Right lung (tissue), 10 donors: ENCODE measurements at places on chromosomes 4 and X. TPM values are rescaled to one million over a fixed set of nuclear protein-coding genes. Genes with fewer than 3 reads are reported as not detected.

Gene HMGN5
- polyA plus RNA-seq = 43.5 TPM

DNA sequence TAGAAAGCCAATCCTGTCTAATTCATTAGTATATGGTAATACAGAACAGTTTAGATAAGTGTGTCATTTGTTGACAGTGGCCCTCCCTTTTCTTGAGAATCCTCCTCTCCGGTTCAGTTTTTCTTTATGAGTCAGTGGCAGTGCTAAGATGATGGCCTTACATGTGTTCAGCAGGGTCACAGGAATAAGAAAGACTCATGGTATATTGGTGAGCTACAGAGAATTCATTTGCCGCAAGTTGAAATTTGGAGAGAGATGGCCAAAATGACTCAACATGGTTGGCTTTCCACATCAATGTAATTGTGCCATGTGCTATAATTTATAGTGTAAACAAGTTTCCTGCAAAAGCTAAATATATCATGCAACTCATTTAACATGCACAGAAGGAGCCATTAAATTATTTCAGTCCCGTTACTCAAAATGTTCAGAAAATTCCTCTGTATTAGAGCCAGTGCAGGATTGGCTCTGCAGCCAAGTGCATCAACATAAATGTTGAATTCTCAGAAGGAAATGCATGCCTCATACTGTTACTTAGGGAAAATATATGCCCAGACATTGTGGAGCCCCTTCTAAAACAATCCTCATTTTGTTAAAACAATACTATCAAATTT, 374.3 kb downstream of the AFF2 start:
- no peak for DNase-seq

Gene C4orf36
- polyA plus RNA-seq = 10.3 TPM

- DNase-seq = no peak
Measured at GRCh38 chr4:62571494-62571893, 1371.4 kb downstream of the ADGRL3 start.

DNA sequence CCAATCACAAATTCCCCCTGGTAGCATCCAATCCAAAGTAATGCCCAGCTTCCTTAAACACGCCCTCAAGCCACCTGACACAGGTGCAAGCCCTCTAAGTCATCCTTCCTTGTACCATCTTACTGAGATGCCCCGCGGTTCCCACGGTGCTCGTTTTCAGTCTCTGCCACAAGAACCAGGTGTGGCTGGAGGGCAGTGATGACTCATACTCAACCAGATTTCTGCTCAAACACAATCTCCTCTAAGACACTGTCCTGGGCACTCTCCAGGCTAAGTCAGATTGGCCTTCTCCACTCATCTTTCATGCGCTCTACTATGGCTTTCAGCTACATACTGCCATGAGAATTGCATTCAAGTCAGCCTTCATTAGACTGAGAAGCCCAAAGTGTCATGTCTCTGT, 3.5 kb downstream of the SH3KBP1 start:
- no peak for DNase-seq

Gene NXF3
- 0.59 TPM for polyA plus RNA-seq

DNA sequence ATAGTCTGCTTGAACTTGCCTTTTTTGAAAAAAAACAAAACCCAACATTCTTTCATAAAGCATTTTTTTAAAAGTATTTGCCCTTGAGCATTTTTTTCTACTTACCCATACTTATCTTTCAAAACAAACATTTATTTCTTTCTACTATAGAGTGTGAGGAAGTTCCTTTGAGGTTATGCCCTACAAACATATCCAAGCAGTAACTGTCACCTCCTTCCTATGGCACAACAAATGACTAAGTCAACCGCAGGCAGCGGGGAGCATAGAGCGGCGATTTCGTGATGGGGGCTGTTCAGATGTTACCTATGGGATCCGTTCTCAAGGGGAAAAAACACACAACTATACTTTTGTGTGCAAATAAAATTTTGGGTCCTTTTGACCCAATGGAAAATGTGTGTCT, 19.4 kb downstream of the SPRY1 start:
- no peak for DNase-seq

DNA sequence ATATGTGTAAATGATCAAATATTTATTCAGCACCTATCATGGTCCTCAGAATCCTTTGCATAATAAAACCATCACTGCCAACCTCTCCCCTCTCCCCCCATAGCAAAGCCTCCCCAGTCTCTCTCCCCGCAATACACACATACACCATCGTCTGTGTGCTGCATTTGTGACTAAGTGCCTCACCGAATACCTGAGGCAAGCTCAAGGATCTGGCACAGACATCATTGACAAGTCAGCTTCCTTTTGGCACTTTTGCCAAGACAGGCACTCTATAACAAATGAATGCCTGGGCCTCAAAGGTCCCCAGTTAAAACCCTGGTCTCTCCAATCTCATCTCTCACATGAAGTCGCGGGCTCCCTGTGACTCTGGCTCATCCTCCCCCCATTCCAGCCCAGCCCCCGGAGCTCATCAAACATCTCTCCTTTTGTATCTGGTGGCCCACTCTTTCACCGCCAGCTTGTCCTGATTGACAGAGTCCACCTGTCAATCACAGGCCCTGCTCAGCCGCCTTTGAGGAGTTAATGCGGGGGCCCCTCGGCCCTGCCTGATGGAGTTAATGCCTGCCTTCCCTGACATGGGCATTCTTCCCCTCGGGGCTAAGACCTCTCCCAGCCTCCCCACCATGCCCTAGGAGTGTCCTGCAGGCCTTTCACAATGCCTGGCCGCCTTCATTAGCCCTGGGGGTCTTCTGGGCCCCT, 135.8 kb upstream of the ATP6AP2 start:
- DNase-seq = no peak

Gene MAGEB10
- 0.05 TPM for polyA plus RNA-seq

DNA sequence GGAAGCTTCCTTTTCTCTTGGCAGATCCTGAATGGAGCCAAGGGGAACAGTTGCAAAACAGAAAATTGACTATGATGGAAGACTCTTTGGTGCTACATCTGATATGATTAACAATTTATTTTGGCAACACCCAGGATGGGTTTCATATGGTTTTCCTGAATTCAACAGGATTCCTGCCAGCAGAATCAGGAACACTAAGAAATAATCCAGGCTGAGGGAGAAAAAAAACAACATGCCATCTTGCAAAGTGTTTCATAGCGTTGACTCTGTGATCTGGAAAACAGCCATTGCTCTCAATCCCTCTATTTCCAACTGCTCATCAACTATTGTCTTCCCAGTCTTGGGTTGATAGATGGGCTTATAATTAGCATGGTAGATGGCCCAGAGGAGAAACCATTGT, 303.8 kb upstream of the KLF3 start:
- no peak for DNase-seq

Gene SORBS2
- 14.8 TPM for polyA plus RNA-seq

DNA sequence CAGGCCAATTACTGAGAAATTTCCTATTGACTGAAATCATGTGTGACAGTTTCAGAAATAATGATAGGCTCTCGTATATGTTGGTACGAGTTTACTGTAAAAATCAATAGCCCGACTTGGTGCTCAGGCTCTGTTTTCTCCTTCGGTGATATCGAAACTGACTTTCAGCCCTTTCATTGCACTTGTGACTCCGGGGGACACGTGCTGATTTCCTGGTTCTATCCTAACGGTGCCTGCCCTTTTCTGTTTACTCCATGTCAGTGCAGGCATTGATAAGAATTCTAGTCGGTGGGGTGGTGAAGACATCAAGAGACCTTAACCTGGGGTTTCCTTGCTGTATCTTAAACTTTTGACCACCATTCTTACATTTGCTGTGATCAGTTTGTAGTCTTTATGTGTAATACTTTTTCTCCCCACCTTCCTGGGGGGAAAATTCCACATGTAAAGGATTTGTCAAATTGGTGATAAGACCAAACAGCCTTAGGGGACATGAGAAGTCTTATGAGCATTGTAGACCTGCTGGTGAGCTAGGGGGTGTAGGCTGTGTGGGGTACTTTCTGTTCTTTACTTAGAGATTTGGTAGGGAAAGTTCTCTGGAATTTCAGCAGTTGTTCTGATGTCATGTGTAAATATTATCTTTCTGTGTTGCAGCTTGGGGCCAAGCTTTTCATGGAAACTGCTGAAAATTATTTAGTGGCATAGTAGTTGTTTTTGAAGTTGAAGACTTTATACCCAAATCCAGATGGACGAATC, 52.7 kb downstream of the TMEM131L start:
- no peak for DNase-seq

DNA sequence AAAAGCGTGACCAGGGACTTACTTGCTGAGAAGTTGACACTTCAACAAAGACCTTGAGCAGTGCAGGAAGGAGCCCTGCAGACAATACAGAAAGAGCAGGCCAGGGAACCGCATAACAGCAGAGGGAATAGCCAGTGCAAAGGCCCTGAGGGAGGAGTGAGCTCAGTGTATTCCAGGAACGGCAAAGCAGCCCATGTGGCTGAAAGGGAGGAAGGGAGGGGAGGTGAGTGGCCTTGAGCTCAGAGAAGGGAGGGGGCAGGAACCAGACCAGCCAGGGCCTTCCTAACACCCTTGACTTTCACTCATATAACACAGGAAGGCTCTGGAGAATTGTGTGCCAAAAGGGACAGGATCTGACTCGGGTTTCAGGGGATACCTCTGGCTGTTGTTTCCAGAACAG, 112.2 kb downstream of the BCOR start:
- no peak for DNase-seq

GRCh38 chrX:33129607-33130006, 81.7 kb downstream of the DMD start:
- DNase-seq = no peak

Gene LRCH2
- 20.1 TPM for polyA plus RNA-seq

Gene NWD2
- 0.01 TPM for polyA plus RNA-seq

- DNase-seq = no peak
Measured at GRCh38 chr4:98516441-98517217, 141.8 kb downstream of the TSPAN5 start.

- DNase-seq = no peak
Measured at GRCh38 chr4:58093352-58093751, 983.2 kb upstream of the IGFBP7 start.

- no peak for DNase-seq
Measured at GRCh38 chr4:185204238-185204910, 574 bp upstream of the CFAP97 start.

Gene SRP72
- 113 TPM for polyA plus RNA-seq

GRCh38 chr4:34365946-34366345, 1878.4 kb downstream of the ARAP2 start:
- DNase-seq = no peak

Gene SERTM2
- 0.04 TPM for polyA plus RNA-seq

GRCh38 chrX:50002067-50002714, 79.8 kb downstream of the CLCN5 start:
- peak; percentile 9 for DNase-seq

GRCh38 chr4:14130551-14130950, 503.0 kb upstream of the BOD1L1 start:
- DNase-seq = no peak

- DNase-seq = peak; percentile 6
Measured at GRCh38 chr4:126838941-126839679, 793.6 kb upstream of the INTU start.

Gene CXorf65
- not detected for polyA plus RNA-seq

- no peak for DNase-seq
Measured at GRCh38 chr4:48499551-48500066, 9.6 kb downstream of the ZAR1 start.

GRCh38 chrX:24282381-24283126, 31.3 kb downstream of the SUPT20HL2 start:
- peak; percentile 18 for DNase-seq

Gene EMCN
- polyA plus RNA-seq = 35.4 TPM

DNA sequence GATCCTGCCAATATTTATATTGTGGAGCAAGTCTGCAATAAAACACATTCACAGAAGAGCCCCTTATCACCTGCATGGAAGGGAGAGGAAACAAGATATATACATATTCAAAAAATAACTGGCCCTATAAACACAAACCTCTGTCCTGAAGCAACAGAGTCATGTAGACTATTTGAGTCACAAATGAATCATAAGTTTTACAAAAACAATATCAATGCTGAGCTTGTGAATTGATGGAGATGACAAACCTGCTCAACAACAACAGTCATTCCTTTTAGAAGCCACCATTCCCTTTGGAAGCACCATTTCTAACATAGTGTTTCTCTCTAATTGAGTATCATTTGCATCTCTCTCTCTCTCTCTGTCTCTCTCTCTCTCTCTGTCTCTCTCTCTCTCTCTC, 313.9 kb downstream of the MID1IP1 start:
- DNase-seq = no peak

- DNase-seq = no peak
Measured at GRCh38 chr4:121449416-121449815, 68.6 kb upstream of the QRFPR start.

GRCh38 chr4:183469936-183470335, 25.5 kb downstream of the CDKN2AIP start:
- no peak for DNase-seq

Gene AVPR2
- 1.3 TPM for polyA plus RNA-seq

Gene RTL5
- polyA plus RNA-seq = 21.2 TPM

Gene CSAG1
- not detected for polyA plus RNA-seq

- DNase-seq = no peak
Measured at GRCh38 chr4:133000012-133000411, 149.1 kb upstream of the PCDH10 start.

Gene CPZ
- 3.7 TPM for polyA plus RNA-seq
